Left lung (tissue), 14 donors: ENCODE measurements at places on chromosomes 5 and 9. TPM values are rescaled to one million over a fixed set of nuclear protein-coding genes. Genes with fewer than 3 reads are reported as not detected.

PCDHA1 gene
- total RNA-seq = not detected

IFNA13 gene
- total RNA-seq = not detected

TXNDC8 gene
- total RNA-seq = not detected

SOWAHA gene
- total RNA-seq = not detected

PCDHGB4 gene
- 3.2 TPM for total RNA-seq

LCN12 gene
- total RNA-seq = 2.1 TPM

TARS1 gene
- total RNA-seq = 94.6 TPM

DNA sequence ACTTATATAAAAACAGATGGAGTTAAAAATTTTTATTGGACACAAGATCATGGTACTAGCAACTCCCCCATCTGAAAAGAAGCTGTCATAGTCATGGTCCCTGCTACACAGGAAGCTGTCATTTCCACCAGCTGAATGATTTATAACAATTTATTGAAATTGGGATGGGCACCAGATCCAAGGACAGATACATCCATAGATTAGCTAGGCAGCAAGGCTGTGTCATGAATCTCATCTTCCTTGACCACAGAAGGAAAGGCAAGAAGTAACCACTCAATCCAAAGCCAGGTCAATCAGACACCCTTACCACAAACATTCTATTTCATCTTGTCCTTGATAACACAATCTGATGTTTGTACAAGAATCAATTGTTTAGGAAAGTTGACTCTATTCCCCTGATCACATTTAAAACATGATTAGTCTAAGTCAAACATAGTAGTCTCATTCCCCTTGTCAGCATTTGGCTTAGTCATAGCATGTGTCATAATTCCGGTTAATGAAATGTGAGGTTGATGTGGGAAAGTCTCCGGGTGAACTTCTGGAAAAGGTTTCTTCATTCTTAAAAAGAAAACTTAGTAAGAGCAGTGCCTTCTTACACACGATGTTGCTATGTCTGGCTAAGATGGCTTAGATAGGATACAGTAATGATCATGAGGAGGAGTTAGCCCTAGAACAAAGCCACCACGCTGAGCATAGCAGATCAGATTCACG, 462.6 kb upstream of the PAPPA start:
- no peaks in the 10 kb centered on the region for H3K36me3 ChIP-seq
- H3K27ac ChIP-seq = peak overlapping the region; percentile 2
- H3K4me1 ChIP-seq = no peaks in the 10 kb centered on the region
- no peak for DNase-seq
- H3K4me3 ChIP-seq = no peak overlapping the region

- no peaks in the 10 kb centered on the region for H3K4me1 ChIP-seq
- H3K27ac ChIP-seq = no peak overlapping the region
- H3K4me3 ChIP-seq = no peak overlapping the region
- no peaks in the 10 kb centered on the region for H3K27me3 ChIP-seq
Measured at GRCh38 chr9:92055624-92056023, 59.6 kb downstream of the SPTLC1 start.

GRCh38 chr9:3887221-3887653, 361.4 kb upstream of the RFX3 start:
- no peaks in the 10 kb centered on the region for H3K36me3 ChIP-seq
- H3K4me1 ChIP-seq = no peaks in the 10 kb centered on the region
- H3K4me3 ChIP-seq = no peak overlapping the region
- no peak for DNase-seq
- no peaks in the 10 kb centered on the region for H3K27me3 ChIP-seq

DNA sequence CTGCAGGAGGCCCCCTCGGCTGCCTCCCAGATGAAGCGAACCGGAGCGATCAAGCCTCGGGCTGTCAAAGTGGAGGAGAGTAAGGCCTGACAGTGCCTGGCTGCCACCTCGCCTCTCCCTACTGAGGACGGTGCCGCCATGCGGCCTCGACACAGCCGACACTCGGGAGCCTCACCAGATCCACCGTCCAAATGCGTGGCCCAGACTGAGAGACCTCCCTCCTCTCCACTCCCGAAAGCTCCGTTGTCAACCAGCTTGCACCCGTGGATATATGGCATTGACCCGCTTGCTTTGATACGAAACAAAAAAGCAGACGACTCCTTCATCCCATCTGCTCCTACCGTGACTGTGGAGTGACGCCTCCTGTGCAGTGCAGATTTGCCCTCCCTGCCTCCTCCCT, 6.9 kb upstream of the POMT1 start:
- H3K27ac ChIP-seq = no peak overlapping the region
- H3K4me3 ChIP-seq = no peak overlapping the region
- DNase-seq = no peak
- H3K27me3 ChIP-seq = no peaks in the 10 kb centered on the region
- no peaks in the 10 kb centered on the region for H3K4me1 ChIP-seq

- no peaks in the 10 kb centered on the region for H3K36me3 ChIP-seq
- peaks cover 9% of the 10 kb centered on the region for H3K4me1 ChIP-seq
- no peak overlapping the region for H3K27ac ChIP-seq
- peaks cover 68% of the 10 kb centered on the region for H3K27me3 ChIP-seq
- H3K4me3 ChIP-seq = no peak overlapping the region
- DNase-seq = no peak
Measured at GRCh38 chr5:1875281-1875842, 7.4 kb downstream of the IRX4 start.

DNA sequence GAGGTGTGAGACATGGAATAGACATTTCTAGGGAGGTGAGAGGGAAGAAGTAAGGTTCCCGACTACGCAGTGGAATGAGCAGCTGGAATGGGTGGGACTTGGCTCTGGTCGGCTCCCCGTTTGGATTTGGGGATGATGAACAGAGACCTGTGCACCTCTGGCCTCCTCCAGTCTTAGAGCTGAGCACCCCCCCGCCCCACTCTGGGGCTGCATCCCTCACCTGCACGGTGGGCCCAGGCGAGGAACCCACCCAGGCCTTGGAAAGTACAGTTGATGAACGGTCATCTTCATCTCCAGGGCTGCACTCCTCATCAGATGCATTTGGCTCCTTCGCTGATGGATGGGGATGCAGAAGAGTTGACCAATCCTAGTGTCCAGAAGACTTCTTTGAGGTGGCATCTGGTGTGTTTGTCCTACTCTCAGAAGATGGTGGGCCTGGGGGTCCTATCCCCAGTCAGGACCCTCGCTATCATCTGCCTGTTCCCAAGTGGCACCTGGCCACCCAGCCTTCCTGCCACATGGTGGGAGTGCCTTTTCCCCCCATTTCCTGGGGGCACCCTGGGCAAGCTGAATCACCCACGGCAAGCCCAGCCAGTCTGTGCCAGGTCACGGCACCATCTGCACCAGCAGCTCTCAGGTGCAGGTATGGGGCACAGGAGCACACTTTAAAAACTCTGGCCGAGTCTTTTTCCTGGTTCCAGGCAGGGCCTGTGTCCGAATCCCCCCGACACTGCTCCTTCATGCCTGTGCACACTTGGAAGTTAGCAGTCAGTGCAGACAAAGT, 70.5 kb downstream of the GTF3C4 start:
- H3K36me3 ChIP-seq = no peaks in the 10 kb centered on the region
- DNase-seq = peak; percentile 12
- H3K4me3 ChIP-seq = no peak overlapping the region
